ENCODE measurements at places on chromosomes 4 and X. TPM values are rescaled to one million over a fixed set of nuclear protein-coding genes. Genes with fewer than 3 reads are reported as not detected.

BMX gene
- total RNA-seq, result not detected

UGT2B17 gene
- not detected for total RNA-seq

IL15 gene
- 3.0 TPM for total RNA-seq

SMIM31 gene
- total RNA-seq, result not detected

TBX22 gene
- not detected for total RNA-seq

CFAP99 gene
- total RNA-seq, result 0.09 TPM

COL4A5 gene
- 0.59 TPM for total RNA-seq

PABPC1L2B gene
- total RNA-seq, result not detected

P2RY4 gene
- total RNA-seq, result 0.61 TPM

FREM3 gene
- total RNA-seq, result 0.16 TPM

ZAR1 gene
- not detected for total RNA-seq

RAB33A gene
- 14.9 TPM for total RNA-seq

MUC7 gene
- not detected for total RNA-seq

ZCCHC12 gene
- total RNA-seq, result not detected

TMSB15C gene
- total RNA-seq, result 2.1 TPM

FAM47E gene
- not detected for total RNA-seq

TCEAL5 gene
- not detected for total RNA-seq

TMPRSS11B gene
- not detected for total RNA-seq

SPIN2A gene
- 1.1 TPM for total RNA-seq

NLRP2B gene
- not detected for total RNA-seq

GDI1 gene
- 186 TPM for total RNA-seq

EMCN gene
- total RNA-seq, result not detected

ARHGEF38 gene
- total RNA-seq, result not detected

GAGE12J gene
- total RNA-seq, result not detected

PCDH19 gene
- 0.05 TPM for total RNA-seq

FAM13A gene
- total RNA-seq, result 22.7 TPM

PPEF2 gene
- total RNA-seq, result 0.25 TPM

SNCA gene
- total RNA-seq, result 0.90 TPM

SAGE1 gene
- total RNA-seq, result not detected

TLR1 gene
- 16.8 TPM for total RNA-seq

DHX15 gene
- total RNA-seq, result 147 TPM

CXCL5 gene
- total RNA-seq, result not detected

ZNF630 gene
- total RNA-seq, result 2.1 TPM

TXLNG gene
- 24.0 TPM for total RNA-seq

GLRB gene
- total RNA-seq, result not detected

RIBC1 gene
- total RNA-seq, result 1.6 TPM

CLGN gene
- total RNA-seq, result 0.38 TPM

All from T-cell (primary cell).